CD14-positive monocyte (primary cell): ENCODE measurements at places on chromosomes 6 and 20. TPM values are rescaled to one million over a fixed set of nuclear protein-coding genes. Genes with fewer than 3 reads are reported as not detected.

SLC17A2 gene
- not detected for polyA plus RNA-seq

DNA sequence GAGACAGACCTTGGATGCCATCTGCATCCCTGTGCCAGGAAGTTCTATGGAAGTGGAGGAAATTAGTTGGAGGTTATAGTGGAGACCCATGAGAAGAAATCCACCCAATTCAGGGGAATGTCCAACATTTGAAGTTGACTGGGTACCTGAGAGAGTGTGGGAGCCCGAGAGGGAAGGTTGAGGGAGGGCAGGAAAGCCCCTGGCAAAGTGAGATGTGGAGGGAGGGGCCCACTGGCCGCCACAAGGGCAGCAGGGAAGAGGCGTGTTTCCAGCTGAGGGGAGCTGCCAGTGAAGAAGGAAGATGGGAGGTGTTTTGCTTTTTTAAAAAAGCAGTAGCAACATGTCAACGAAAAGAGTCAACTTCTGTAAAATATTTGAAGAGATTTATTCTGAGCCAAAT, 16.3 kb upstream of the SERPINB9 start:
- H3K27me3 ChIP-seq = no peaks in the 10 kb centered on the region
- H3K27ac ChIP-seq = no peak overlapping the region
- no peak overlapping the region for H3K4me3 ChIP-seq
- no peak for DNase-seq

- no peaks in the 10 kb centered on the region for H3K36me3 ChIP-seq
- no peak overlapping the region for H3K4me3 ChIP-seq
- H3K27me3 ChIP-seq = no peaks in the 10 kb centered on the region
- H3K27ac ChIP-seq = no peak overlapping the region
- no peak for DNase-seq
Observed at GRCh38 chr6:25872814-25873213, 1.2 kb downstream of the SLC17A3 start.

RPL10A gene
- 421 TPM for polyA plus RNA-seq

- no peak for DNase-seq
- no peaks in the 10 kb centered on the region for H3K4me1 ChIP-seq
- no peaks in the 10 kb centered on the region for H3K27me3 ChIP-seq
- H3K36me3 ChIP-seq = no peaks in the 10 kb centered on the region
Observed at GRCh38 chr6:18997375-18997826, 610.3 kb downstream of the RNF144B start.

GRCh38 chr6:139583420-139583819, 209.0 kb upstream of the CITED2 start:
- no peaks in the 10 kb centered on the region for H3K36me3 ChIP-seq
- H3K4me3 ChIP-seq = no peak overlapping the region
- no peak overlapping the region for H3K27ac ChIP-seq
- DNase-seq = no peak

CFAP61 gene
- not detected in 2 replicates for polyA plus RNA-seq

GRCh38 chr6:126100386-126100785, 114.0 kb downstream of the TRMT11 start:
- H3K4me1 ChIP-seq = no peaks in the 10 kb centered on the region
- no peak overlapping the region for H3K27ac ChIP-seq
- DNase-seq = no peak
- H3K27me3 ChIP-seq = no peaks in the 10 kb centered on the region
- H3K36me3 ChIP-seq = no peaks in the 10 kb centered on the region

DNA sequence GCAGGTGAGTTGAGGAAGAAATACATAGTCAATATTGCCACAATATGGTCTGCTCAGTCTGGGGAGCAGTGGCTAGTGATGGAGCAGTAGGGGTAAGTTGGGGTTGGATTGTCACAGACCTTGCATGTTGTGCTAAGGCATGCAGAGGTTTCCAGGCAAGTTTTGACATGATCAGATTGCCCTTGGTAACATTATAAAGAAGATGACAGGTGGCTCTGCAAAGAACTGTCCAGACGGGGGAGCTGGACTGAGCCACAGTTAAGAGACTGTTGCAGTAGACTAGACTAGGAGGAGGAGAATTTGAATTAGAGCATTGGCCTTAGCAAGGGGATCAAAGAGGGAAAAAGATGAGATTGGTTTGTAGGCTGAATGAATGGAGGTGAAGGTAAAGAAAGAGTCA, 23.4 kb downstream of the ATRN start:
- H3K36me3 ChIP-seq = peaks cover 5% of the 10 kb centered on the region
- no peak overlapping the region for H3K4me3 ChIP-seq
- no peaks in the 10 kb centered on the region for H3K4me1 ChIP-seq
- H3K27me3 ChIP-seq = no peaks in the 10 kb centered on the region
- no peak overlapping the region for H3K27ac ChIP-seq
- no peak for DNase-seq

CFAP206 gene
- polyA plus RNA-seq = not detected in 2 replicates

- DNase-seq = no peak
- no peaks in the 10 kb centered on the region for H3K27me3 ChIP-seq
- H3K4me3 ChIP-seq = no peak overlapping the region
- no peak overlapping the region for H3K27ac ChIP-seq
- no peaks in the 10 kb centered on the region for H3K36me3 ChIP-seq
Observed at GRCh38 chr6:97038437-97038836, 113.9 kb downstream of the KLHL32 start.

- no peak for DNase-seq
- H3K36me3 ChIP-seq = no peaks in the 10 kb centered on the region
- no peak overlapping the region for H3K4me3 ChIP-seq
- no peaks in the 10 kb centered on the region for H3K4me1 ChIP-seq
- no peak overlapping the region for H3K27ac ChIP-seq
- no peaks in the 10 kb centered on the region for H3K27me3 ChIP-seq
Observed at GRCh38 chr6:89581689-89582088, 56.9 kb downstream of the LYRM2 start.

- peak; percentile 63 for DNase-seq
- peaks cover 22% of the 10 kb centered on the region for H3K36me3 ChIP-seq
- peak overlapping the region; percentile 94 for H3K27ac ChIP-seq
- H3K4me1 ChIP-seq = peaks cover 57% of the 10 kb centered on the region
- H3K4me3 ChIP-seq = no peak overlapping the region
Observed at GRCh38 chr6:7126754-7127153, 19.0 kb downstream of the RREB1 start.

- peak; percentile 72 for DNase-seq
- H3K4me3 ChIP-seq = no peak overlapping the region
- H3K36me3 ChIP-seq = peaks cover 56% of the 10 kb centered on the region
- peaks cover 69% of the 10 kb centered on the region for H3K4me1 ChIP-seq
- no peak overlapping the region for H3K27ac ChIP-seq
Observed at GRCh38 chr20:23080521-23080920, 5.6 kb downstream of the CD93 start.

BPIFB2 gene
- polyA plus RNA-seq = not detected

- H3K36me3 ChIP-seq = no peaks in the 10 kb centered on the region
- no peak within 1 kb of the TSS for H3K4me3 ChIP-seq
- peaks cover 95% of the 10 kb centered on the region for H3K27me3 ChIP-seq
- peak; percentile 8 for DNase-seq
- peaks cover 6% of the 10 kb centered on the region for H3K4me1 ChIP-seq
Observed at GRCh38 chr20:58852543-58853271, at the start of gene GNAS. Gene GNAS (plus strand): TSS chr20:58852716.

DNA sequence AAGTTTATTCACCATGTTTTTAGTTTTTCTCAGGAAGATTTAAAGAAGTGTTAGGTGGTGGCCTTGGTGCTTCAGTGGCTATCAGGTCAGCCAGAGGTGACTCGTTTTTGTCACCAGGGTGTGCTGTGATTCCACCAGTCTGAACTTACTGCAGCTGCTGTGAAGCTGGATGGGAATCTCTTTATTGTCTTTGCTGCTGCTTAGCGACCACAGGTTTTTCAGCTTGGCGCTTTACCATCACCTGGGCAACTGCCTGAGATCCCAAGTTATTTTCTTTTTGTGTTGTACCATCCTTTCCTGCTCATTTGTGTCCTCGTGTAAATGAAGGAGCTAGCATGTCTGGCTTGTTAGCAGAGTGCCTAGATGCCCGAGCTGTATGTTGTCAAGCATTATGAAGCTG, 146.9 kb downstream of the MACROD2 start:
- H3K27ac ChIP-seq = no peak overlapping the region
- H3K36me3 ChIP-seq = no peaks in the 10 kb centered on the region
- H3K27me3 ChIP-seq = no peaks in the 10 kb centered on the region
- H3K4me3 ChIP-seq = no peak overlapping the region

ELOVL2 gene
- not detected for polyA plus RNA-seq

DNA sequence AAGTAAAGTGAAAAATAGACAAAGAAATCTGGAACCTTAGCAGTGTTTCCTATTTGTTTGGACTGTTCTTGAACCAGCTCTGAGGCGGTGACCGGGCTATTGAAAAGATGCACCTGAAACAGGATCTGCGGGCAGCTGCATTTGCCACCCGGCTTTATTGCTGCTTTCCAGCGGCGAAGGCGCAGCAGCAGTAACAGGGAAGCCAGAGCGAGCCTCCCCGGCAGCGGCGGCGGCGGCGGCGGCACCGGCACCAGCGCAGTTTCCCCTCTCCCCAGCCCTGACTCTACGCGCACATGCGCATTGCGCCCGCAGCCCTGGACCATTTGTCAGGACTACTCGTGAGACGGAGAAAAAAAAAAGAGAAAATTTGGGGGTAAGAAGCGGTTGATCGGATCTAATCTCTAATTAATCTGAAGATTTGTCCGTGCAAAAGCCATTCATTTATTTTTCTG, at the start of gene L3MBTL3:
TSS of gene L3MBTL3 (plus strand) at position 290 of the 452 bp plus-strand sequence. CDS start 24,119 bp downstream, outside the sequence.
- H3K27me3 ChIP-seq = no peaks in the 10 kb centered on the region
- H3K36me3 ChIP-seq = no peaks in the 10 kb centered on the region
- peak; percentile 78 for DNase-seq
- H3K27ac ChIP-seq = peak within 1 kb of the TSS; percentile 91
- H3K4me3 ChIP-seq = peak within 1 kb of the TSS; percentile 88
- H3K4me1 ChIP-seq = peaks cover 7% of the 10 kb centered on the region

GRCh38 chr6:158825951-158826306, 6.8 kb upstream of the EZR start:
- no peak for DNase-seq
- no peaks in the 10 kb centered on the region for H3K27me3 ChIP-seq
- no peak overlapping the region for H3K27ac ChIP-seq
- H3K36me3 ChIP-seq = no peaks in the 10 kb centered on the region
- H3K4me1 ChIP-seq = no peaks in the 10 kb centered on the region

DNA sequence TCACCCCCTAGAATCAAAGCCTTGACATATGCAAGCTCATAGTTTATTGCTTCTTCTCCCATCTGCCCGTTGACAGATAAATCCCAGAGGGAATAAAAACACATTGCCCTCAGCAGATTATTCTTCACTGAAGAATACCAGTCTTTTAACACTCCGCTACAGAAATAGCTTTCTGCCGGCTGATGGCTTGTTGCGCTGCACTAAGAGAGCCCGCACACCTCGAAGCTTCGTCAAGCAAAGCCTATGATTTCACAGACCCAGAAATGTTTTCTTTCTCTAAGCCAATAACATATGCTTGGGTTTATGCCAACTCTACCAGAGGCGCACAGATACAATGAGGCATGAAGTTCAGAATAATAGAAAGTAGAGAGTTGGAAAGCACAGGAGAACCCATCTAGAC, 208.9 kb upstream of the FOXQ1 start:
- DNase-seq = no peak
- H3K27me3 ChIP-seq = peaks cover 2% of the 10 kb centered on the region
- H3K4me3 ChIP-seq = no peak overlapping the region
- H3K27ac ChIP-seq = no peak overlapping the region
- H3K36me3 ChIP-seq = no peaks in the 10 kb centered on the region
- no peaks in the 10 kb centered on the region for H3K4me1 ChIP-seq

- H3K36me3 ChIP-seq = peaks cover 60% of the 10 kb centered on the region
- no peak for DNase-seq
- no peak overlapping the region for H3K4me3 ChIP-seq
Observed at GRCh38 chr6:35282472-35282871, 15.1 kb upstream of the DEF6 start.

DNA sequence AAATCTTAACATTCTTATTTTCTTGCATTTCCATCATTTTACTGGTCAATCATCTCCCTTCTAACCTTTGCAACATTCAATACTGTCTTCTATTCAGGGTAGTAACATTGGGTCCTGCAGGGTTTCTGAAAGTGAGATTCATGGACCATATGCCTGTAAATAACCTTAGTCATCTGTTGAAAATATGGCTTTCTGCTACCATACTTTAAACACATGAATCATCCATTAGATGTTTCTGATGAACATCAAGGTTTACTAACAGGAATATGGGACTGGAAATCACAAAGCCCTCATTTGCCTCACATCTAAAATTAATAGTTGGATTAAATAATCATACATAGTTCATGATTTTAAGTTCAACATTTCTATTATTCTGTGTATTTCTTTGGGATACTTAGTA, 475.9 kb upstream of the MARCKS start:
- H3K4me3 ChIP-seq = no peak overlapping the region
- DNase-seq = no peak
- H3K27me3 ChIP-seq = no peaks in the 10 kb centered on the region
- no peaks in the 10 kb centered on the region for H3K4me1 ChIP-seq
- no peaks in the 10 kb centered on the region for H3K36me3 ChIP-seq
- H3K27ac ChIP-seq = no peak overlapping the region

HCK gene
- polyA plus RNA-seq = 688 TPM

GRCh38 chr20:1388741-1389483, 3.9 kb downstream of the FKBP1A start:
- H3K27ac ChIP-seq = peak overlapping the region; percentile 65
- H3K27me3 ChIP-seq = no peaks in the 10 kb centered on the region
- peak overlapping the region; percentile 63 for H3K4me3 ChIP-seq
- peaks cover 12% of the 10 kb centered on the region for H3K36me3 ChIP-seq
- peaks cover 64% of the 10 kb centered on the region for H3K4me1 ChIP-seq

DNA sequence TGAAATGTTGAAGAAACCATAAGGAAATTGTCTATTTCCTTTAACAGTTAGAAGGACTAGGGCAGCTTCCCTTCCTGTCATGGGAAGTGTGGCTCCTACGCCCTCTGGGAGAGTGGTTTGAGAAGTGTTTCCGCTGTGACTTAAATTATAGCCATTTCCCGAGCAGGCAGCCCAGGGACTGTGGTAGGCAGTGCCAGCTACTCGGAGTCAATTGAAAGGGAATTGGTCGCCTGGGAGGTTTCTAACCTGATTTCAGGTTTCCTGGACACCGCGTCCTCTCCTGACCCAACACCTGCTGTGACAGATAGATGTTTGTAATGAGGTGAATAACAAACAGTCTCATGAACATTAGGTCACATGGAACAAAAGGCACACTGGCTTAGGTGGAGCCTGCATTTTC, 256.1 kb upstream of the PLCB4 start:
- H3K27ac ChIP-seq = no peak overlapping the region
- no peaks in the 10 kb centered on the region for H3K4me1 ChIP-seq
- H3K36me3 ChIP-seq = no peaks in the 10 kb centered on the region
- no peak overlapping the region for H3K4me3 ChIP-seq

ADAM33 gene
- not detected in 2 replicates for polyA plus RNA-seq

- no peak overlapping the region for H3K27ac ChIP-seq
- H3K27me3 ChIP-seq = peaks cover 48% of the 10 kb centered on the region
- H3K4me3 ChIP-seq = no peak overlapping the region
- H3K4me1 ChIP-seq = no peaks in the 10 kb centered on the region
- no peaks in the 10 kb centered on the region for H3K36me3 ChIP-seq
Observed at GRCh38 chr6:99350573-99350972, 1.1 kb upstream of the FAXC start.

DNA sequence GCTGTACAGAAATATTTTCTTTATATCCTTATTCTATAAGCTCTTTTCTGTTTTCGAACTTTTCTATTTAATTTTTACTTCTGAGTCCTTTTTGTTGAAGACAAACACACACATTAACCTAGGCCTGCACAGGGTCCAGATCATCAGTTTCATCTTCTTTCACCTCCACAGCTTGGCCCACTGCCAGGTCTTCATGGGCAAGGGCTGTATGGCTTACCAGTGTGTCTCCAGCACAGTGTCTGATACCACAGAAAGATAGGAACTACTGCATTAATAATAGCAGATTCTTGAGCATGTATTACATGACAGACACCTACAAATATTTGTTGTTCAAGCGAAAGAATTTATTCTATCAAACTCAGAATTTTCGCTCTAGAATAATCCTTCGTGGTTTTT, 24.4 kb downstream of the QKI start:
- no peak overlapping the region for H3K4me3 ChIP-seq
- no peak overlapping the region for H3K27ac ChIP-seq
- DNase-seq = no peak
- no peaks in the 10 kb centered on the region for H3K36me3 ChIP-seq
- no peaks in the 10 kb centered on the region for H3K27me3 ChIP-seq
